Skeletal muscle cell (primary cell): ENCODE measurements at places on chromosomes 7 and 10.

DNA sequence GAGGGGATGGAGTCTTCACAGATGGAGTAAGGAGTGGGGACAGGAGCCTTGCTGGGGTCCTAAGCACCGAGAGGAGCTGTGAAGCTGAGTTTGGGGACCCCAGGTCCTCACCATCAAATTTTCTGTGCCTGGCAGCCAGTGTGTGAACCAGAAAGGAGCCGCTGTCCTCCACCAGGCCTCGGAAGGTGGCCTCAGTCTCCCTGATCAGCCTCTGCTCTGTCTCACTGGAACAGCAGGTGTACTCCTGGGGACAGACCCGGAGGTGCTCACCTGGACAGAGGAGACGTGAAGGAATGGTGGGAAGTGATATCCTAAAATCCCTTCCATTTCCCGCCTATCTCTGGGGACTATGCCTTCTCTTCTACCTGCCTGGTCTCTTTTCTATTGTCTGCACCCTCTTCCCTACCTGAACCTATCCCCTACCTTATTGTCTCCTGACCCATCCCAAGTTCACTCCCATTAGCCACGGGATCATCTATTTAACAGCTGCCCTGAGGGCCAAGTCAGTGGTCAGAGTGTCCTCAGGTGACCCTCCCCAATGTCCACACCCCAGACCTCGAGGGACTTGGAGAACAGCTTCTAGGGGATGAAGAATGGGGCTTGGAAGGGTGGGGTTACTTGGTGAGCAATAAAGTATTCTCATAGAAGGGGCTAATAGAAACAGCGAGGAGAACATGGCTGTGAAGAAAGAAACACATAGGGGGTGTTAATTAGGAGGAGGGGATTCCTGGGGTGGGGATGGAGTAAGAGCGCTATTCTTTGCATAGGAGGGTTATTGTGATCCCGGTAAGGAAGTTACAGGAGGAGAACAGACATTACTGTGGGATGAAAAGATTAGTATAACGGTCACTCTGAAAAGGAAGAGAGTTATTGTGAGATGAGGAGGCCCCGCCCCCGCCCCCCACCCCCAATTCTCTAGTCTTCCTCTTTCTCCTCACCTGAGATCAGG lies 811 bp downstream of the GPC2 start:
- no peak for DNase-seq

- DNase-seq, result no peak
Measured at GRCh38 chr7:142925413-142925812, 8.1 kb downstream of the TRPV5 start.

GRCh38 chr7:69883399-69883891 lies 285.2 kb downstream of the AUTS2 start:
- DNase-seq, result no peak

GRCh38 chr7:112162784-112163506 lies 43.3 kb downstream of the DOCK4 start:
- DNase-seq, result no peak

- peak; percentile 27 for DNase-seq
Measured at GRCh38 chr10:131928248-131929095, 27.7 kb downstream of the PPP2R2D start.

GRCh38 chr10:69241575-69241974 lies 21.4 kb downstream of the HKDC1 start:
- DNase-seq, result no peak

GRCh38 chr7:120833546-120833945 lies 24.4 kb downstream of the TSPAN12 start:
- no peak for DNase-seq

- no peak for DNase-seq
Measured at GRCh38 chr10:3393958-3394357, 221.4 kb upstream of the PITRM1 start.

DNA sequence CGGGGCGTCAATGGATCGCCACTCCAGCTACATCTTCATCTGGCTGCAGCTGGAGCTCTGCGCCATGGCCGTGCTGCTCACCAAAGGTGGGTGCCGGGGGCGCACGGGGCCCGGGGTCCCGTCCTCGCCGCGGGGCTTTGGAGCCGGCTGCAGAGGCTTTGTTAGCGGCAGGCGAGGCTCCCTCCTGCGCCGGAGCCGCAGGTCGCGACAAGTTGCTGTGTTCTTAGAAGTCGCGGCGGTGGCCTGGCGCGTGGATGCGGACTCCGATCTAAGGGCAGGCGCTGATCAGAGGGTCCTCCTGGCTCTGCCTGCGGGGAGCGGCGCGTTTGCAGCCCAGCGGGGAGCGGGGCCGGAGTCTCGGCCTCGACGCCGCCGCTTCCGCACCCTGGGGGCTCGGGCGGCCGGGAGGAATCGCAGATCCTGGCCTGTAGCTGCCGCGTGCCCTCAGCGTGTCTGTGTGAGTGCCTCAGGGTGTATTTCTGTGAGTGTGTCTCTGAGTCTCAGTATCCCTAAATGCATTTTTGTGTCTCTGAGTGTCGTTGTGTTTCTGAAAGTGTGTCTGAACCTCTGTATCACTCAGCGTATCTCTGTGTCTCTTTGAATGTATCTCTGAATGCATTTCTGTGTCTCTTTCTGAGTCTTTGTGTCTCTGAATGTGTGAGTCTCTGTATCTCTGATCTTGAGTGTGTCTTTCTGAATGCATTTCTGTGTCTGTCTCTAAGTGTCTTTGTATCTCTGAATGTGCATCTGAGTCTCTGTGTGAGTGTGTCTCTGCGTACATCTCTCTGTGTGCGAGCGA lies 766 bp downstream of the BAMBI start:
- DNase-seq, result no peak

DNA sequence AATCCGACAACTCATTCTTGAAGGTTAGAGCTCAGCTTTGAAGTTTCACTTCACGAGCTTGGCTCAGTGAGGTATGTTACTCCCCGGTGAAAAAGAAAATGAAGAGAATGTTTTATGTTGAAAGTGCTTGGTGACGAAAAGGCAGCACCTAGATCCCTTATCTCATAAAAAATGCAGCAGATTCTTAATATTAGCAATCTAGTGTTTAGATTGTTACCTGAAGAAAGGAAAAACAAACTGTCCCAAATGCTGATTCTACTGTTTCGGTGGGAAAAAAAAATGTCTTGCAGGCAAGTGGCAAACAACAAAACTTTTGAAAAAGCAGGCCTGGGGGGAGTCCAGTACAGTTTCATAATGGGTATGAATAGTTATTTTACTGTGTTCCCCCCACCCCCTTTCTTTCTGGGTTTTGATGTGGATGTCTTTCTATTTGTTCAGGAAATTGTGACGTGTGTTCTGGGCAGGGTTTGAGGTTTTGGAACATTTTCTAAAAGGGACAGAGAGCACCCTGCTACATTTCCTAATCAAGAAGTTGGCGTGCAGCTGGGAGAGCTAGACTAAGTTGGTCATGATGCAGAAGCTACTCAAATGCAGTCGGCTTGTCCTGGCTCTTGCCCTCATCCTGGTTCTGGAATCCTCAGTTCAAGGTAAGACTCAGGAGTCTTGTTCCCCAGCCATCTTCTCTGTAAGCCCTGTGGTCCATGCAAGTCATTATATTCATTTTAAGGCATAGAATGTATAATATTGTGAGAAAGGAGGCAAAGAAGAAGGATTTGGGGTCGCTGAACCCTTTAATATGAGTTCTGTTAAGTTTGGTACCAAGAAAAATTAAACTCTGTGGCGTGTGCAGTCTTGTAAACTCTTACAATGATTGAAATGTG lies at the start of gene SRGN:
TSS of gene SRGN (plus strand) at position 514 of the 881 bp plus-strand sequence. CDS start at position 569, 55 bp downstream.
- DNase-seq, result peak; percentile 80

DNA sequence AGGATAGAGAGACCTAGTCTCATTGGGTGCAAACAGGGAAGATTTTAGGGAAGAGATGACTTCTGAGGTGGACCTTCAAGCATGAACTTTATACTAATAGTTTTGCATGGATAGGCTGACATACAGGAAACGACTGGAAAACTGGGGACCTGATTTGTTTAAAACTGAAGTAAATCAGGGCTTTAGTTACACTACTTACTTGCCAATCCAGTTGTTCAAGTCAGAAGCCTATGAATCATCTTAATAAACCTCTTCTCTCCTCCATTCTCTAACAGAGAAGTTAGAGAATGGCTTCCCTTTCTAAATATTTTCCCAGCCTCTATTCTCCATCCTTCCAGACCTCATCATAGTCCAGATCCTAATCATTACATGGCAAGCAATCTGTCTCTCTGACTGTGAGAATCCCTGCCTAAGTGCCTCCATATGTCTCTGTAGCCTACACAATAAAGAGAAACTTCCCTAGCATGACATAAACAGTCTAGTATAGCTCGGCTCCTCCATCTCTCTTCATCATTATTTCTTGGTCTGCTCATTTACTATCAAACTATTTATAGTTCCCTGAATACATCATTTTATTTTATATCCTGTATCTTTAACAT lies 55.8 kb downstream of the PRKG1 start:
- DNase-seq, result no peak

DNA sequence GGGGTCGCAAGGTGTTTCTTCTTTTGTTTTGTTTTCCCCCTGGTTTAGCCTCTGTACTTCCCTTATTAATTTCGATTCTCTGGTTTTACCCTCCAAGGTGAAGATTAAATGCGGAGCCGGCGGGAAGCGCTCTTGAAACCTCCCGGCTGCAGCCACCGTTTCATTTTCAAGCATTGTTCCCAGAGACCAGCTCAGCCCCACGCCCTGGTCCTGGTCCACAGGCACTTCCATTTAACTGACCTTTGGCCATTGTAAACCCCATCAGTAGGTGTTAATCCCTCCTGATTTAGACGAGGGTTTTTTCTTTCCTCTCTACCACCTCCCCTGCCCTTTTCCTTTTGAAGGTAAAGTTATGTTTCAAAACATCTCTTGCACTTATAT lies 39.2 kb upstream of the ENO4 start:
- DNase-seq, result no peak

DNA sequence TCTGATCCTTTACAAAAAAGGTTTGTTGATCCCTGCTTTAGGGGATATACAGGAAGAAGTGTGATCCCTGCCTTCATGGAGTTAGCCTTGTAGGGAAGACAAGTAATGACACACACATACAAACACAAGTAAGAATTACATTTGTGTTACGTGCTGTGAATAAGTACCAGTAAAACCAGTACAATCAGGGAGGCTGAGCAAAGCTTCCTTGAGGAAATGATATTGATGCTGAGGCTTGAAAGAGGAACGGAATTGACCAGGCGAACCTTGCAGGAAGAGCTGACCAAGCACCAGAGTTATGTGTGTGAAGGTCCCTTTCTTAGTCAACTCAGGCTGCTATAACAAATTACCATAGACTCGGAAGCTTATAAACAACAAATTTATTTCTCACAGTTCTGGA lies 83.6 kb upstream of the CACUL1 start:
- DNase-seq, result no peak

DNA sequence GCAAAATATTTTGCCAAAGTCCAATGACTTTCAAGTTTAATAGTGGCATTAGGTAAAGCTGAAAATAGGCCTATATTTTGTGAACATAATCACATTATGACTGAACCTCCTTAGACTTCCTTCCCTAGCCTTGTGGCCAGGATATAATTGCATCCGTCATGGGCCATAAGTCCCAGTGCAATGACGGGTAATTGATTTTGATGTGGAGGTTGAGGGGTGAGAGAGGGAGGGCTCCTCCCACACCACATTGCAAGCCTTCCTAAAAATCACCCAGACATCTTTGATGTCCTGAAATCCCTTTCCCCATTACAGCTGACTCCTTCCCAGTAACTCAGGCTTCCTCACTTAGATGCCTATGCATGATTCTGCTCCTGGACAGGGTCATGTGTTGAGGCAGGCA lies 25.6 kb downstream of the TAS2R41 start:
- no peak for DNase-seq

DNA sequence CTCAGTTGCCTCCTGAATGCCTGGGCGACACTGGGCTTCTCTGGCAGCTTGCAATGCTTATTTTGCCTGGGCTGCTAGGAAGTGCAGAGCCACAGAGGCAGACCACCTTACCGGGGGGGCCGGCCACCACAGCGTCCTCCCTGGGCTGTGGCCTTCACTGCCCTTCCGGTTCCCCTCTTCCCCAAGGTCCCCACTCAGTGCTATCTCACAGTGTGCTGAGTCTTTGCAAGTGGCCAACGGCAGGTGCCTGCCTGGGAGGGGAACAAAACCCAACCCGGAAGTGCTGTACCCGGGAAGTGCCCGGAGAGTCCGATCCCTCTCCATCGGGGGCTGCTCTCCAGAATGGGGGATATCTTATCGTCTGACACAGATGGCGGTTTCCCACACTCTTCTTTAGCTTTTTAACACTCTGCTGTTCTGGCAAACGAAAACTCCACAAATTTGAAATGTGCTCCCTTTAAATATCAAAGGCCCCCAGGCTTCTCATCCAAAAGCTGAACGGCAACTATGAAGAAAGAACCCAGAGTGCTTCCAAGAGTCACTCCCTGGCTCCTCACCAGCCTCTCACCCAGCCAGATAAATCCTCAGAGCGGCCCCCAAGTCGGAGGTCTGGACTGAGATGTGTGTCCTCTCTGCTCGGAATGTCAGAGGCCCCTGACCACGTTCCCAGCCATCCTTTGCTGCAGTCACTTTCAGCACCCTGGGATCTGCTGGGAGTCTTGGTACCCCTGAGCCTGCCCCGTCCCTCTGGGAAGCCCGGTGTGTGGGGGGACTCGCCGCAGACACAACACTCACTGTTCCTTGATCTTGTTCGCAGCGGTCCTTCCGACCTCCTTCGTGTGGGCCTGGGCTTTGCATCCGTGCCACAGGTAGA lies 165.1 kb downstream of the SVIL start:
- no peak for DNase-seq

DNA sequence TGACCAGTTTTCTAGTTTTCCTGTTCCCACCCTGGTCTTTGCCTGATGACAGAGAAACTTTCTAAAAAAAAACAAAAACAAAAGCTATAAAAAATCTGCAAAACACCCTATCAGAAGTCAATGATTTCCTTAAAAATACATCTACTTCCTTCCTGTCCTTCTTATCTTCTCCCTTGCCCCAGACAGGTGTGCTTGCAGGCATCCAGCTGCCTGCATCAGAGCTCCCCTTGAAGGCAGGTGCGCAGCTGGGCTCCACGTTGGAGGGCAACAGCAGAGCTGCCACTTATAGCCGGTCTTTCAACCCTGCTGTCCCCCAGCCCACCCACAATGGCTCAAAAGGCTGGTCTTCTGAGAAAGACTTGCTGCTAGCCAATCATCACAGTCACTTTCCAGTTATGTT lies 29.8 kb downstream of the UBE2D4 start:
- DNase-seq, result no peak

DNA sequence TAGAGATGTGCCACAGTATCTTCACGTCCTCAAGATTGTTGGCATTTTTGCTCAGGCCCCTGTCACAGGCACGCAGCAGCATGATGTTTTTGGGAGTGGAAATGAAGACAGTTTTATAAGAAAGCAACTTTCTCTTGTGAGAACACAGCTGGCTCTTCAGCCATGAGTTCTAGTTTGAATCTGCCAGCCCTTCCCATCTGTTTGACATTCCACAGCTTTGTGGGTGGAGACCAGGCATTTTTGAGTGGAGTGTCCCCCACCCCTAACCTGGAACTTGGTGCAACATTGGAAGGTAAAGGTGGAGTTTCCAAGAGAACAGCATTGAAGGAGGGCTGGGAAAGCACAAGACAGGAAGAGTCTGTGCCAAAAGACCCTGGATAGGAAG lies 253.1 kb upstream of the IGFBP3 start:
- DNase-seq, result no peak

- no peak for DNase-seq
Measured at GRCh38 chr10:59970396-59971368, 64.3 kb upstream of the CCDC6 start.
